ENCODE measurements at places on chromosomes 6 and 20.

DNA sequence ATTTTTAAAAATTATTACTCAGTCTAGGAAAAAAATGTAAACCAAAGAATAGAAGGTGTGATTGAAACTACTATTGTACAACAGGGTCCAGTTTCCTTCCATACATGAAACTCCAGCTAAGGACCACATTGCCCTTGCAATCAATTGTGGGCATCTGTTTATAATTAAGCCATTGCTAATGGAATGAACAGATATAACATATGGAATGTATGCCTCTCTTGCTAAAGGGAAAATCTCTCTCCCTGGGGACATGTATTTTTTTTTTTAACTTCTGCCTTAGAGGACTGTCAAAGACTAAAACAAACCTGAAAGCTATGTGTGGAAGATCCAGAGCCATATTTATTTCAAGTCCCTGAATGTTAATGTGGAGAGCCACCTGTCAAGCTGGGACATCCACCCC lies 336.8 kb upstream of the MANEA start:
- DNase-seq, result no peak

DNA sequence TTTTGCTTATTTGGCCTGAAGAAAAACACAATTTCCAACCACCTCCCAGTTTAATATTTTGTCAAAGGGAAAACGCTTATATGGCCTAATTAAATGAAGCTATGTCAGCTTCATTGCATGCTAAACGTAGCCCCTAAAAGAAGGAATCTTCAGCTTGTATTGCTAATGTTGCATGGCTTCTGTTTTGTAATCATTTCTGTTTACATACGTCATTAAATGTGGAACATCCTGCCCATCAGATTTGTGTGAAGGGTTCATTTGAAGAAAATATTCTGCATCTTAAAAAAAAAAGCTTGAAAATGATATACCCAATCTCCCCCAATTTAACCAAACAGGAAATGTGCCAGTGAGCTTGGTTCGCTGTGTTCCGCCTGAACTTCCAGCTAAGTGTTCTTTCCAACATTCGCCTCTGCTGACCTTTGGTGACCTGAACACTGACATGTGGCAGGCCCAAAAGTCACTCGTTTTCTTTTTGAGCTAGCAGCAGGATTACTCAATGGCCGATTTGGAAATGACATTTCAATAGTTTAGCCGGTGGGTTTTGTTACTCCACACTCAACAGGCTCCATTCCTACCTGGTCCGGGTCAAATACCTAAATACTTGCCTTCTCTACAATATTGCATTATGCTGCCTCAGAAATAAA lies 12.7 kb upstream of the SIRT5 start:
- no peak for DNase-seq

DNA sequence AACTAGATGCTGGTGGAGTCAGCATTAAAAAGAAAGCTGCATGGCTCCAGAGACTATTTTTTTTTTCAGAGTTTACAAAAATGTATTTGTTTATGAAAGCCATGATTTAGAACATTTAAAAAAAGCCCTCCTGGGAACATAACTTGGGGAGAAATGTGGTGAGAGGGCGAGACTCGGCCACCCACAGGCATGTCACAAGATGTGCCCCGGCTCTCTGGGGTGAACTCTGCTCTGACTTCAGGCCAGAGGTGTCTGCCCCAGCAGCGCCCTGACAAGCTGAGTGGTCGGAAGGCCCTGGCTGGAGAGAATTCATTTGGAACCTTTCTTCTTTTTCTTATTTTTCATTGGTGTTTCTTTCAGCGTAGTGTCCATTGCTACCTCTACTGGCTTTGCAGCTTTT lies 21.7 kb upstream of the RFPL4B start:
- DNase-seq, result no peak

- no peak for DNase-seq
These were observed 134.0 kb downstream of the SAMD5 start for GRCh38 chr6:147642458-147642857.

DNA sequence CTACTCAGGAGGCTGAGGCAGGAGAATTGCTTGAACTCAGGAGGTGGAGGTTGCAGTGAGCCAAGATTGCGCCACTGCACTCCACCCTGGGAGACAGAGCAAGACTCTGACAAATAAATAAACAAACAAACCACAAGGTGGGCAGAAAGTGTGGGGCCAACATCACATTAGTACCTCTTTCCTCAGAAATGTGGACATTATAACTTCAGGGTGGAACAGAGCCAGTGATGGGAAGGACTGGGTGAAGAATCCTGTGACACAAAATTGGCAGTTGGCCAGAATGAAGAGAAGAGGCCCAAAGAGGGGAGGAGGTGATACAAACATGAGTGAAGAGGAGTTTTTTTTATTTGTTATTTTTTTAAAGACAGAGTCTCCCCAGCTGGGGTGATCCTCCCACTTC lies 50.6 kb downstream of the NUP153 start:
- DNase-seq, result no peak

GRCh38 chr6:44480097-44480541 lies 92.6 kb downstream of the CDC5L start:
- DNase-seq, result no peak

DNA sequence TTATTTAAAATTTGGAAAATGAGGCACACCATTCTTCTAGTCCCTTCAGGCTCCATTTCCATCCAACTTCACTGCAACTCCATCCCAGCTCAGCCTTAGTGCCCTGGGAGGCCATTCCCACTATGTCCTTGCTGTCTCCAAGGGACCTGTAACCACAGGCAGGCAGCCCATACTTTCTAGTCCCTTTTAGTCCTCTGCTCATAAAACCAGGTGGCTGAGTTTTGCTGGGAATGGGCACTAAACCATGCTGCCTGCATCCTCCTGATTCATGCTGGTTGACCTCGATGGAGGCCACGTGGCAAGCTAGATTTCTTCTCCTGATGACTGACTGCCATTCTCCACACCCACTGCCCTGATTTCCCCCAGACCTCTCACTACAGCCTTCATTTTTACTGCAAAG lies 27.5 kb upstream of the MYMX start:
- DNase-seq, result peak; percentile 3

DNA sequence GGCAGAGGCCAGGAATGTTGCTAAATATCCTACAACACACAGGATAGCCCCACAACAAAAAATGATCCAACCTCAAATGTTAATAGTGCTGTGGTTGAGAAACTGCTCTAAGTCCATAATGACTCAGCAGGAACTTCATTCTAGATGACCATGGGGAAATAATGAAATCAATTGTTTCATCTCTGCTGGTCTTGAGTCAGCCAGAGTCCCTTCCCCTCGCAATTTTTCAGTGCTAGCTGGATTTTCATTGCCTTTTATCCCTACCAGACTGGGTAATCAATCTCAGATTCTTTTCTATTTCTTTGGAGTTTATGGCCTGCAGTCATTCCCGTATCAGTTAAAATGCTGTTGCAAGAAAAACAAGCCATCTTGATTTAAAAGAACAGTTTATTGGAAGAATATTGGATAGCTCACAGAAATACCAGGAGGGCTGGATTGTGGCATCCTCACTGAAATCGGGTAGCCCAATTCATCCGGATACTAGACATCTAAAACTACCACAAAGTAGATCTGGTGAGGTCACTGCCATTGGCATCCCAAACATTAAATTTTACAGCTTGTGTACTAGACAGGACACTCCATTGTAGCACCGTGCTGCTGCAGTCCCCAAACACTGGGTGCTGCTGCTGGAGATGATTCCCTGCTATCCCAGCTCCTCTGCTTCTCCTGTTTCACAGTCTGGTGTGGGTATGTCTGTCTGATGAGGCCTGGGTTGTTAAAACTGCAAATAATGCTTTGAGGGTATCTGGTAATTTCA lies 30.3 kb upstream of the POPDC3 start:
- peak; percentile 10 for DNase-seq

DNA sequence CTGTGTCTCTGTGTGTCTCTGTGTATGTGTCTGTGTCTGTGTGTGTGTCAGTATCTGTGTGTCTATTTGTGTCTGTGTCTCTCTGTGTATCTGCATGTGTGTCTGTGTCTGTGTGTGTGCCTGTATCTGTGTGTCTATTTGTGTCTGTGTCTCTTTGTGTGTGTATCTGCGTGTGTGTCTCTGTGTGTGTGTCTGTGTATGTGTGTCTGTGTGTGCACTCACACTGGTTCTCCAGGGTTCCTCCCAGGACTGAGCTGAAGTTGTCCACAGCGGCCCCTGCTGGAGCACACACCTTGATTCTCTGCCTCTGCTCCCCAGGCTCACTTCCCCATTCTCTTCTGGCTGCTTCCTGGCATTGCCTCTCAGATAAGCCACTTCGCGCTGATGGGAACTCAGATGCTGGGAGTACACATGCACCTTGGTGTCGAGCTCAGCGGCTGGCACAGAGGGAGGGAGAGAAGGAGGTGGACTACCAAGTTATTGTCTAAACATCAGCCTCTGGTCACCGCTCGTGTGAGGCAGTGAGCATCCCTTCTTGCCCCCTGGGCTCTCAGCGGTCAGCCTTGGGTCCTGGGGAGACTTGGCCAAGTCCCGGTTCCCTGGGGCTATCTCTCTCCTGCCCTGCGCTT lies 104.9 kb upstream of the NXT1 start:
- DNase-seq, result no peak

GRCh38 chr6:168343239-168344150 lies 23.9 kb upstream of the DACT2 start:
- DNase-seq, result no peak

- DNase-seq, result no peak
These were observed 3.0 kb upstream of the TMEM14C start for GRCh38 chr6:10719964-10720264.

DNA sequence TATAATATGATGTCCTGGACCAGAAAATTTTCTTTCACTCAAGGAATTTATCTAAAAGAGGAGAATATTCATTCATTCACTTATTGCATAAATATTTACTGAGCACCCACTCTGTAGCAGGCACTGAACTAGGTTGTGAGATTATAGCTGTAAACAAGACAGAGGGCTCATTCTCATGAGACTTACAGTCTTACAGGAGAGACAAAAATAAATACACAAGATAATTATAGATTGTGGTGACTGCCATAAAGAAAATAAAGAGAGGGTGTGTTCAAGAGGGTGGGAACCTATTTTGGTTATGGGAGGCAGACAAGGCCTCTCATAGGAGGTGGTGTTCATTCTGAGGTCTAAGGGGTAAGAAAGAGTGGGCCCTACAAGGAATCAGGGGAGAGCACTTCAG lies 109.9 kb upstream of the SUPT3H start:
- no peak for DNase-seq

DNA sequence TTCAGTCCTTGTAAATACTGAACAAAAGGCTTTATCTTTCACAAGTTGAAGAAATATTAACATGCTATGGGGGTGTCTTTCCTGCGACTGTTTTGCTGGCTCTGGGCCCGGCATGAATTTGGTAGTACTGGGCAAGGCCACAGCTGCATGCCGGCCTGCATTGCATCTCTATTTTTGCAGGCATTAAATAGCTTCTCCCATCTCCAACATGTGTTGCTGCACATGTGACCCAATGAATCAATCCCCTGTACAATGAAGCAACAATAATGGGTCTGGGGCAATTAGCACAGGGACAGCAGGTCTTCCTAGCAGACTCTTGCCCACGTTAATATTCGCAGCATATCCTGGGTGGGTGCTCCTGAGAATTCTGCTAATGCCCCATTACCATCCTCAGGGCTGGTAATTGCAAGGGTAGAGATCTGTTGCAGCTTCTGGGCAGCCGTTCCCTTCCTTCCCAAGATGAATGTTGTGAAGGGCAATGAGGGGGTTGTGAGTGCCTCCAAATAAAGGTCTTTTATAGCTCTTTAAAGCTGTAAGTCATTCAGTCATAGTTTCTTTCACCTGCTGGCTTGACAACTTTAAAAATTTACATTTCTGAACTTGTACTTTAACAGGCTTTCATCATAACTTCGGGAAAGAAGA lies 24.3 kb upstream of the CDYL start:
- DNase-seq, result no peak

GRCh38 chr20:33576432-33577125 lies 85.5 kb upstream of the C20orf144 start:
- DNase-seq, result no peak

DNA sequence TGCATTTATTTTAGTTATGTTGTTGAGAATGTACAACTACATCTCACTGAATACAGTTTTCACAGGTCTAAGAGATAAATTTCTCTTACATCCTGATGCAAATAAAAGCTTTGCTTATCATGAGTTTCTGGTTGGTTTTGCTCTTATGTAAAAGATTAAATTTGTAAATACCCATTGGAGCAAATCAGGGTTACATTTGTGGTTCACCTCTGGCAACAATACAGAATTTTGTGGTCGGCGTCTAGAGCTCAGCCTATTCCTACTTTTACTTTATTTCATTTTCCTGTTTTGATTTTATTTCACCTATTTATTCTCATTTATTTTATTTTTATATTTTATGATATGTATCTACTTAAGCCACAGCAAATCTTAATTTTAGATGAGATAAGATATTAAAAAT lies 271.9 kb upstream of the MARCKS start:
- no peak for DNase-seq

GRCh38 chr20:11686195-11686594 lies 231.5 kb upstream of the BTBD3 start:
- no peak for DNase-seq

DNA sequence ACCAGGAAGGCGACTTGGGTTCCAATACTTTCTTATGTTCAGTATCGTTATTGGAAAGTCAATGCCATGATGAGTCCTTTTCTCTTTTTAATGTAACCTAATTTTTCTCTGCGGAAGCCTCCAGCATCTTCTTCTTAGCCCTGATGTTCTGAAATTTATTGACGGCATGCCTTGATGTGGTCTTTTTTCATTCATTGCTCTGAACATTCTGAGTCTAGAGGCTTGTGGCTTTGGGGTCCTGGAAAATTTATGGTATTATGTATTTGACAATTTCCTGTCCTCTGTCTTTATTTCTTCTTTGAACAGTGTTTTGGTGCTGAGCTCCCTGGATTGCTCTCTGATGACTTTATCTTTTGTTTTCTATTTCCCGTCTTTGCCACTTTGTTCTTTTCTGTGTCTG lies 28.7 kb upstream of the MAS1 start:
- DNase-seq, result no peak

- DNase-seq, result no peak
These were observed 144.1 kb downstream of the QRSL1 start for GRCh38 chr6:106773522-106773921.

DNA sequence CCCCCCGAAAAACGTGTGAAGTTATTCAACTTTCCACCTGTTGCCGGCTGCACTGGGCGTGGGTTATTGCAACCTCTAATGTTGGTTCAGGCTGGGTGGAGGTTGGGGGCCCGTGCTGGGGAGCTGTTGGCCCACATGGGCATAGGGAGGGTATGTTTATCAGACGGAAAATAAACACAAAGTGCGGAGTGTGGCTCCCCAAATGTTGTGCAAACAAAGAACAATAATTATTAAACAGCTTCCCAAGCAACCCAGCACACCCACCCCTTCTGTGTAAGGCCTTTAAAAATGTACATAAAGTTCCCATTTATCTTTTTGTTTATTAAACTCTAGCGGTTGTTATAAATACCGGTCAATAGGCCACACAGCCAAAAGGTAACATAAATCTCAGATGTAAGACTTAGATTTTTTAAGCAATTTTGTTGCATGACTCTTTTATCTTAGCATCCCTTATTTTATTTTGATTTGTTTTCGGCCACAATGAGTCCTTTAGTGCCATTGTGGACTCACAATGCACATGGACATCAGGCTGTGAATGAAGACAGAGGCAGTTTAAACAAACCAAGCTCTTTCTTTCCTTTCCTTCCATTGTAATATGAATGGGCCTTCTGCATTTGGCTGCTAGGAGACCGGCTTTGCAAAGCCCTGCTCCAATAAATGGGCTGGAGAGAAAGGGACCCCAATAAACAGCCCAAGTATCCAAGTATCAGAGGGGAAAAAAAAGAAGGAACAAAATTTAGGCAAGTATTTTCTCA lies 6.9 kb upstream of the DLL1 start:
- DNase-seq, result no peak
